ENCODE measurements at places on chromosomes 1 and 21.

DNA sequence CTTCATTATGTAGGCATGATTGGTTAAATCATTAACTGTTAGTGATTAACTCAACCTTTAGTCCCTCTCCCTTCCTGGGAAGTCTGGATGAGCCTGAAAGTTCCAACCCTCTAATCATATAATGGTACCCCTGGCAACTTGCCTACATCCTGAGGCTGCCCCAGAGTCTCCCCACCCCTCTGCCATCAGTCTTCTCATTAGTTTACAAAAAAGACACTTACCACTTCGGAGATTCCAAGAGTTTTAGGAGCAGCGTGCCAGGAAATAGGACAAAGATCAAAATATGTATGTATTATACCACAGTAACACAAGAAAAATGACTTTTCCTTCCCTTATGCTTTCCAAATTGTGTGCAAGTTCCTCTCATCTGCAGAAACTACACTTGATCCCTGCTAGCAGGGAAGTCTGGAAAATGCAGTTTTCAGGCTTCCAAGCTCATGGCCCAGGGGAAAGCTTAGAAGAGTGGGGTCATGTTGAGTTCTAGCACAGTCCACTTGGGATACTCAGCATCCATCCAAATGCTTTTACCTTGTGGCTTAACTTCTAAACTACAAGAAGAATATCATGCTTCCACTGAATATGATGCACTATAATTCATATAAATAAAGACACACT, 64.6 kb upstream of the PPIH start:
- no peak for DNase-seq

GRCh38 chr1:119373465-119373864, 4.9 kb downstream of the HAO2 start:
- no peak for DNase-seq

DNA sequence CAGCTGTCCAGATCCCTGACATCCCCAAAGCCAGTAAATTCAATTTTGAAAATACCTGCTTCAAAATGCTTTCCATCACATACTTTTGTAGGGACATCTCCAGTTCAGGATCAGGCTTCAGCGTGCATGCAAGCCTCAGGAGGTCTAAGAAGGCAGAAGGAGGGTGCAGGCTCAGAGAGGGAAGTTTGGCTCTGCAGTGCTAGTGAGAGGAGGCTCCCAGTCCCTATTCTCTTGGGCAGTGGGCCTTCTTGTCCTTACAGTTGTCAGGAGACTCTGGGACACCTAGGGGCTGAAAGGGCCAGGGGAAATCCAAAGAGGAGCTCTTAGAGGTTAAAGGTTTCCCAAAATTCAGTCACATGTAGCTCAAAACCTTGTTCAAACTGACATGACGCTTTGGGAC, 20.1 kb downstream of the ADCY10 start:
- DNase-seq, result no peak

- no peak for DNase-seq
Measured at GRCh38 chr21:34935452-34935851, 113.7 kb downstream of the RUNX1 start.

DNA sequence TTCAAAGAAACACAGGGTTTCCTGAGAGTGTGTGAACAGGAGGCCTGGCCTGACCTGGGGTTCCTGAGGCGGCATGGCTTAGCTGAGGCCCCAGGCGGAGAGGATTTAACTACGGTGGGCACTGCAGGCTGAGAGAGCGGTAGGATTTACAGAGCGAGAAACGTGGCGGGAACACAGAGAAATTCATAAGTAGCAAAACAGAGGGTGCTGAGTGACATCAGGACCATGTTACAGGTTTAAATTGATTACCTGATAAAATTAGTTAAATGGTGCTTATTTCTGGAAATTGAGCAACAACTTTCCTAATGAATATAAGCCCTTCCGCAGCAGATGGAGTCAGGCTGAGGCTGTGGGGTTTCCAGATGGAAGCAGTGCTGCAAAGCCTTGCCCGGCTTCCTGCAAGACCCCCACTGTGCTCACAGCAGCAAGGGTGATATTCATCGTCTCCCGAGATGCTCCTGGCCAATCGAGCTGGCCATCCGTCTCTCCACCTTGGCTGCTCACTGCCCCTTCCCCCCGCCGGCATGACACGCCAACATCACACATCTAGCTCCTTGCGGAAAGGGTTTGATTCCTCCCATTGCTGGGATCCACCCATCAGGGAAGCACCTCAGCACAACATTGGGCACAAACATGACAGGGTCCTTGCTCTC, 69.4 kb upstream of the MORC3 start:
- DNase-seq, result no peak
